GM12864 (cell line): ENCODE measurements at places on chromosomes 3 and 15.

GRCh38 chr3:41525303-41526064 lies 326.2 kb downstream of the CTNNB1 start:
- no peak for DNase-seq

GRCh38 chr3:76442374-76442915 lies 597.5 kb upstream of the ROBO2 start:
- DNase-seq: no peak

DNA sequence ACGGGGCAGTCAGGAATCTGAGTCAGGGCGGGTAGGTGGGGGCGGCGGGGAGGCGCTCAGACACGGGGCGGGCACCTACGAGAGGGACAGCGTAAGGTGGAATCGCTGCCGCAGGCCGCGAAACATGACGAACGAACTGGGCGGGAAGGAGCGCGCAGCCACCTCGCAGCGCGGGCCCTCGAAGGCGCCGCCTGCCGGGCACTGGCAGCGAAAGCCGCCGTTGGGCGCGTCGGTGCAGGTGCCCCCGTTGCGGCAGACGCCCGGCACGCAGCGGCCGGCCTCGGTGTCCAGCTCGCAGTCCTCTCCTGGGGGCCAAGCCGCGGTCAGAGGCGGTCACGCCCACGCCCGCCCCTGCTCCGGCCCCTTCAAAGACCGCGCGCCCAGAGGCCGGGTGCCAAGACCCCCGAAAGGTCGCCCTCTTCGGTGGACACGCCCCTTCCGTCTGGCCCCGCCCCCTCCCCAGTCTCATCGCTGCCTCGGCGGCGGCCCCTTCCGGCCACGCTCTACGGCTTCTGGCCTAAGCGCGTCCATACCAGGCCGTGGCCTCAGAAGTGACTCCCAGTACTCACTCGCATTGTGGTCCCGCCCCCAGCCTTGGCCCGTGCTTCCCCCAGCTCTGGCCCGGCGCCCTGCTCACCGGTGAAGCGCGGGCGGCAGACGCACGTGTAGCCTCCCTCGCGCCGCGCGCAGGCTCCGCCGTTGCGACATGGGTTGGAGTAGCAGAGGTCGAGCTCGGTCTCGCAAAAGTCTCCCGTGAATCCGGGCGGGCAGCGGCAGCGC lies 6.4 kb downstream of the CELSR3 start:
- no peak for DNase-seq

DNA sequence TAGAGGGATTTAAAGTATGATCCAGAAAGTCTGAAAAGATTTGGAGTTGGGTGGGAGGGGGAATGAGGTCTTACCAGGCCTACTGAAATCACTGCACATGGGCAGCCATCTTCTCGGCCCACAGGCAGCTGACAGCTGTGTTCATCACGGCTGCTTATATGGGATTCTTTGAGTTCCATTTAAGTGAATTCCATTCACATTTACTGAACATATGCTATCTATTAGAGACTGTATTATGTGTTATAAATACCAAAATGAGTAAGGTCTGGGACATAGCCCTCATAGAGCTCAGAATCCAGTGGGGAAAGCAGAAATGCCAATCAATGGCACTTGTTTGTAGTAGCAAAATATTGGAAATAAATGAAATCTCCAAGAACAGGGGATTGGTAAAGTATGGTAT lies 91.1 kb downstream of the TRIM42 start:
- no peak for DNase-seq

GRCh38 chr3:194631696-194632095 lies 1.5 kb downstream of the TMEM44 start:
- DNase-seq: no peak

DNA sequence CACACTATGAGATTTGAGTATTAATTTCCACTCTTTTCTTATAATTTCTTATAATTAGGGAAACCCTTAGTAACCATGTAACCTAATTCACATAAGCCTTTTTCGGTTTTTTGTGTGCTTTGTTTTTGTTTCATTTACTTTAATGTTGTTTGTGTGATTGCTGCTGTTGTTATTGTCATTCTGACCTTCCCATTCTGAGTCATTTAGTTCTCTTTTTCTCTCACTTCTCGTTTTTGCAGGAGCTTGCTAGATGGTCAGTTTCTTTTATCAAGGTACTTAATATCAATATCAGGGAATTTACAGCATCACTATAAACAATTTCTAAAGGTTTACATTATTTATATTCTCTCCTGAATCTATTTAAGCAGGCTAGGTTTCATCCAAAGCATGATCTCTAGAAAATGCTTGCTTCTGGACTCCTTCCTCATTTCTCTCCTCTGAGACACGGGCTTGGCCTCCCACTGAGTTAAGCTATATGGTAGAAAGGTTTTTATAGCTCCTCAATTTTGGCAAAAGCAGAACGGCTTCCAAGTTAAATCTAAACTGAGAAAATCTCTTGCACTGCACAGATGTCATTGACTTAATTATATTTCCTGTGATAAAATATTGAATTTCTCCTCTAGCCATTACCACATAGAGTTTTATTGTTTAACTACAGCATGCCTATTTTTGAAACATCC lies 534.2 kb downstream of the NSUN3 start:
- no peak for DNase-seq

GRCh38 chr3:34001022-34001421 lies 202.6 kb downstream of the PDCD6IP start:
- DNase-seq: no peak

DNA sequence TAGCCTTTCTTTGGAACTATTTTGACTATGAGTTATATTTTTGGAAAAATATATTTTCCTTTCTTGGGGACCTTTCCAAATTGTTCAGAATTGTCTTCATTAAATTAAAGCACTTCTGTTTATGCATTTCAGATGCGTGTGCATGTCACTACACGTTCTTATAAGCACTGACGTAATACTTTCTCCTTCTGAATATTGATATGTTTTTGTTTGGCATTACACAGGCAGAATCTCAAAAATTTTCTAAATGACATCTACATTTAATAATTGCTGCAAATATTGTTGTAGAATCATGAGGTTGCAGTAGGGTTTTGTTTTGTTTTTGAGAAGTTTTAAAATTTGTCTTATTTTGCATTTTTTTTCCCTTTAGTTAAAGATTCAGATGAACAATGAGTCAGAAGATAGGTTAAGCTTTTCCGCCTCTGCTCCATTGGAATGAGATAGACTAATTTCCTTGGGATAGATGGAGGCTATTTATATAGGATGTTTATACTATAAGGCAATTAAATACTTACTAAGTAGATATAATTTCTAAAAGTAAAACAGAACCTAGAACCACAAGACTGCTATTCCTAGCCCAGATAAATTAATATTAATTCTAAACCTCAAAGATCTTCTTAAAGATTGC lies 110.8 kb downstream of the MBNL1 start:
- DNase-seq: no peak

- DNase-seq: no peak
Measured at GRCh38 chr15:33068511-33068990, 126.0 kb downstream of the FMN1 start.

- DNase-seq: no peak
Measured at GRCh38 chr3:44926172-44926571, 49.8 kb downstream of the ZDHHC3 start.

GRCh38 chr15:91609966-91610365 lies 243.5 kb upstream of the SLCO3A1 start:
- no peak for DNase-seq

DNA sequence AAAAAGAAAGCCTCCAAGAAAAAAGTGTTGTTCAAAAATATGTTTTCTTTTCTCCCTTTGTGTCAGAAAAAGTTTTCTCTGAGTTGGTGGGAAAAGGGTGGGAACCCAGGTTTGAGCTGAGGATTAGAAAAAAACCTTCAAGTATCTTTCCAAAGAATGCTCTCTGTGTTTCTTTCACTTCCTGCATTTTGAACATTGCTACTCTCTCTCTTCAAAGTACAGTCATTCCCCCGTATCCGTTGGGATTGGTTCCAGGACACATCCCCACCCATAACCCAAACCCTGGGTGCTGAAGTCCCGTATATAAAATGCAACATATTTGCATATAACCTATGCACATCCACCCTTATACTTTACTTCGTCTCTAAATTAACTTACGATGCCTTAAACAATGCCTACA lies 139.6 kb downstream of the TMCO5A start:
- DNase-seq: no peak

GRCh38 chr3:23254835-23255234 lies 51.7 kb downstream of the UBE2E2 start:
- no peak for DNase-seq

- no peak for DNase-seq
Measured at GRCh38 chr3:170431054-170431453, 12.4 kb downstream of the CLDN11 start.

- no peak for DNase-seq
Measured at GRCh38 chr15:84609818-84610525, 9.2 kb downstream of the ZSCAN2 start.

GRCh38 chr3:128701342-128702212 lies 24.4 kb upstream of the RAB7A start:
- no peak for DNase-seq

- no peak for DNase-seq
Measured at GRCh38 chr3:96996009-96996408, 181.6 kb downstream of the EPHA6 start.

DNA sequence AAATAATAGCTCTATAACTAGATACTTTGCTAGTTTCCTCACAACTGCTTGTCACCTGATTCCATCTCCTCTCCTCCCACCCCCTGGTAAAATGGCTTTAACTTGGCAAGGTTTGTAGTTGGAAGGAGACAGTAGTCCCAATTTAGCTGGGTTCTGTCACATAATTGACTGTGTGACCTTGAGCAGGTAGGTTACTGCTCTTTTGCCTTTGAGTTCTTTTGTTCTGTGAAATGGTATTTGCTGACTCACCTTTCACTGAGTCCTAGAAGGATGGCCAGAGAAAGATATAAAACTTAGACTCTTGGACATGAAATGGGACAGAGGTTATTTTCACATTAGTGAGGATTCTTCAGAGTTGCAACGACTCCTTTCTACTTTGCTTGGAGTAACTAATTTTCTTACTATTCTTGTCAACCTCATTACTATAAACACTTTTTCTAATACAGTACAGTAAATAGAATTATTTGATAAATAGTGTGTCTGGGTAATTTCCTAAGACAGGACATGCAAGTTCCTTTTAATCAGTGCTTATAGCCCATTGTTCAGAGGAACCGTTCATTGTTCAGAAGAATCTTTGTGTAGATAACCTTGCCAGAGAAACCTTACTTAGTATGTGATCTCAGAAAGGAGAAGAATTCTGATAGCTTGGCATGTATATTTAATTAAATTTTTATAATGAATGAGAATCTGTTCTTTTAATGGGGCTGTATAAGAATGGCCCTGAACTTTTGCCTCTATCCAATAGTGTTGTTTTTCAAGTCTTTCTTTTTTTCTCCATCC lies 14.3 kb downstream of the AKAP13 start:
- DNase-seq: no peak

GRCh38 chr3:131038326-131038725 lies 11.6 kb downstream of the NEK11 start:
- DNase-seq: no peak

DNA sequence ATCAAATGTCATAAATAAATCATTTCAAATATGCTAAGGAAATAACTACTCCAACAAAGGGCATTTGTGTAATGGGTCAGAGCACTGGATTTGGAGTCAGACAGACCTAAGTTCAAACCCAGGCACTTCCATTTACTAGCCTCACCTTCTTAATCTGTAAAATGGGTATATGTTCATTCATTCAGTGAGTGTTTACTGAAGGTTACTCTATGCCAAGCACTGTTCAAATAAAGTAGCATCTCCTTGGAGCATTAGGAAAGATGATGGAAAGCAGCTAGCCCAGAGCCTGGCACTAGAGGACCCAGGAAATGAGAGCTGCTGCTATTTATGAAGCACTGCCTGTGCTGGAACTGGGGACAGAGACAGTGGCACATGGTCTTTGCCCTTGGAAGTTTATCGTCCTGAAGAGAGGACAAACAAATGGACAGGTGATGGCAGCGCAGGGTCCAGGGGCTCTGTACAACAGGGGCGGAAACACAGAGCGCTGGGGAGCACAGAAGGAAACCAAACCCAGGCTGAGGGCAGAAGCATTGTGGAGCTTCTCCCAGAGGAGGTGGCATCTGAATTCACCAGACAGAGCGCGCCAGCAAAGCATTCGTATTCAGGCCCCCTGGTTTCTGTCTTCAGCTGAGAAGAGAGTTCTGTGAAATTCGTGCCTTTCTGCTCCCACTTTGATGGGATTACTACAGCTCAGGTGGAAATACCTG lies 19.0 kb downstream of the TM4SF4 start:
- no peak for DNase-seq

DNA sequence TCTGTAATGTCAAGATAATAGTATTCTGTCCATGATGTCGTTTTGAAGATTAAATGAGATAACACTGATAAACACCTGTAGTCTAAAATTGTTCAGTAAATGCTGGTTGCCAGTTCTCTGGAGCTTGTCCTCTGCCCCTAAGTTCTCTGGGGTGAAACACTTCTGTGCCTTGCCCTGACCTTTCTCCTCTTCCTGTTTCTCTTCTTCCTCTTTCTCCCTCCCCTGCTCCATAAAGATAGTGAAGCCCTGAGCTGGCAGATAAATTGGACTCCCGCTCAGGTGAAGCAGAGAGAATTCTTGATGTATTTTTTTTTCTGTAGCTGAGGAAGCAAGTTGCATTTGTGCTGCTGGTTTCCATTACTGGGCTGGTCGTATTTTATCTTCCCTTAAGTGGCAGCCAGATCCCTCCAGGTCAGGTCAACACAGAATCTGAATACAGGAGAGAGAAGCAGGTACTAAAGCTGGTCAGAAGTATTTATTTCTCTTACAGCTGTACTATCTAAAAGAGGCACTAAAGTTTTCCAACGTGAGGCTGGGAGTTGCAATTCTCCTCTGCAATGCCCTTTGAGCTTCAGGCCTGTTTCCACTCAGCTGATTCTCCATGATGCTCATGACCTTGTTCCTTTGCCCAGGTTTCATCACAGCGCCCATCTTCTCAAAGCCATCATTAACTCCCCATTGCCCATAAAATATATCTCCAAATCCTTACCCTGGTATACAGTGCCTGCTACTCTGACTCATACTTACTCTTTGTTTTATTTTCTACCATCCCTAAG lies 319.3 kb upstream of the CFAP20DC start:
- DNase-seq: no peak

GRCh38 chr3:68256635-68257223 lies 602.3 kb upstream of the SUCLG2 start:
- DNase-seq: no peak

- DNase-seq: no peak
Measured at GRCh38 chr15:73467758-73468157, 24.8 kb downstream of the REC114 start.

- no peak for DNase-seq
Measured at GRCh38 chr15:68980786-68981185, 33.7 kb upstream of the NOX5 start.

DNA sequence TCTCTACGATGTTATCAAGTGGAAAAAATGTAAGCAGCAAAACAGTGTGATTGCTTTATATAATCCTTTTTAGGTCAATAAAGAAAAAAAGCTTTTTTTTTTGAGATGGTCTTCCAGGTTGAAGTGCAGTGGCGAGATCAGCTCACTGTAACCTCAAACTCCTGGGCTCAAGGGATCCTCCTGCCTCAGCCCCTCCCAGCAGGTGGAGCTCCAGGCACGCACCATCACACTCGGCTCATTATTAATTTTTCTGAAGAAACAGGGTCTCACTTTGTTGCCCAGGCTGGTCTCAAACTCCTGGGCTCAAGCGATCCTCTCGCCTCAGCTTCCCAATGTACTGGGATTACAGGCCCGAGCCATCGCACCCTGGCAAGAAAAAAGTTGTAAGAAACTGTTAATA lies 17.3 kb downstream of the RNF168 start:
- no peak for DNase-seq
